Mammary epithelial cell (primary cell): ENCODE measurements at places on chromosomes 5 and 9. TPM values are rescaled to one million over a fixed set of nuclear protein-coding genes. Genes with fewer than 3 reads are reported as not detected.

DNA sequence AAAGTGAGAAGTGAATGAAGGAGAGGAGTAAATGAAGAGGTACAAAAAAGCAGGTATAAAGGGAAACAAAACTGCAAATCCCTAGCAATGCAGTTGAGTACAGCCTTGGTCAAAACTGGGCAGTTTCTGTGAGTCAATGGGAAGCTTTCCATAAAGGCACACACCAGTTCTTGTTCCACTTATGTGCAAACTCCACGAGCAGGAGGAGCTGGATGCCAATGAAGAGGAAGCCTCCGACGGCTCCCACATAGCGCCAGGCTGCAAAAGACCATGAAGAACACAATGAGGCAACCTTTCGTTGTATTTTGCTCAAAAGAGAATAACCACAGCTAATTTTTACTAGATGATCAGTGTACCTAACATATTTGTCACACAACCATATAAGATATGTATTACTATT, 81.1 kb downstream of the SERINC5 start:
- no peak for DNase-seq

- DNase-seq = no peak
Measured at GRCh38 chr5:40669606-40670390, 9.9 kb upstream of the PTGER4 start.

GRCh38 chr9:27749838-27750237, 176.6 kb upstream of the C9orf72 start:
- DNase-seq = peak; percentile 55

GRCh38 chr5:158162479-158163034, 303.6 kb upstream of the CLINT1 start:
- DNase-seq = no peak

GRCh38 chr5:5508391-5508790, 85.9 kb downstream of the ICE1 start:
- DNase-seq = no peak

- no peak for DNase-seq
Measured at GRCh38 chr5:143170104-143170503, 233.4 kb downstream of the NR3C1 start.

GRCh38 chr9:114409842-114410241, 22.1 kb upstream of the AKNA start:
- DNase-seq = no peak

DNA sequence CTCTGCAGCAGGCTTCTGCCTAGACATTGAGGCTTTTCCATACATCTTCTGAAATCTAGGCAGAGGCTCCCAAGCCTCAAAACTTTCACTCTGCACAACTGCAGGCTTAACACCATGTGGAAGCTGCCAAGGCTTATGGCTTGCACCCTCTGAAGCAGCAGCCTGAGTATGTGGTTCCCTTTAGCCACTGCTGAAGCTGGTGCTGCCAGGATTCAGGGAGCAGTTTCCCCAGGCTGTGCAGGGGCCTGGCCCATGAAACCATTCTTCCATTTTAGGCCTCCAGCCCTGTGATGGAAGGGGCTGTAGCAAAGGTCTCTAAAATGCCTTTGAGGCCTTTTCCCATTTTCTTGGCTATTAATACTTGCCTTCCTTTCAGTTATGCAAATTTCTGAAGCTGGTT, 680.3 kb upstream of the FTMT start:
- no peak for DNase-seq

Gene NR5A1
- not detected in 2 replicates for total RNA-seq

Gene NUTM2G
- not detected for total RNA-seq

DNA sequence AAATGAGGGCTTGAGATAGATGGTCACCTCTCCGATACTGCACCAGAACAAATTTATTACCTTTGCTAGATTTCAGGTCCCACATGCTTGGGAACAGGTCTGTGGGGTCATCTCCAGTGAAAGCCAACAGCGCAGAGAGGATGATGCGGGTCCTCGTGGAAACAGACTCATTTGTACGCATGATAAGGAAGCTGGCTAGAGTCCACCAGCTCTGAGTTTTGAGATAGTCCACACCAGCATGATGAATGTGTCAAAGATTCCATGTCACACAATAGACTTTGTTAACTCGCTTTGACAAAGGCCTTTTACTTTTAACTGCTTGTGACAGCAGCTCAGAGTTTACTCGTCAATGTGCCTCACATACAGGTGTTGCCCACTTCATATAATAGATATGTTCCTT, 105.4 kb upstream of the TBCA start:
- DNase-seq = no peak

GRCh38 chr5:169354921-169355320, 54.0 kb upstream of the SLIT3 start:
- DNase-seq = peak; percentile 50

- no peak for DNase-seq
Measured at GRCh38 chr5:95628933-95629332, 9.0 kb downstream of the GPR150 start.

GRCh38 chr5:110377943-110378342, 348.5 kb downstream of the TMEM232 start:
- DNase-seq = peak; percentile 1

- DNase-seq = no peak
Measured at GRCh38 chr5:79959407-79959806, 31.7 kb downstream of the MTX3 start.

Gene BTNL3
- total RNA-seq = not detected
